SJCRH30 (cell line): ENCODE measurements at places on chromosomes 2 and 18. TPM values are rescaled to one million over a fixed set of nuclear protein-coding genes. Genes with fewer than 3 reads are reported as not detected.
A peak's percentile ranks its signal among the peaks of the same experiment; 100 is the strongest.

LHCGR gene
- not detected in 2 replicates for total RNA-seq

GRCh38 chr2:217279556-217279955 is 419.7 kb upstream of the TNP1 start:
- DNase-seq: peak; percentile 88

GREB1 gene
- total RNA-seq: 0.12 and 0.38 TPM in 2 replicates

IL36B gene
- total RNA-seq: not detected in 2 replicates

DNA sequence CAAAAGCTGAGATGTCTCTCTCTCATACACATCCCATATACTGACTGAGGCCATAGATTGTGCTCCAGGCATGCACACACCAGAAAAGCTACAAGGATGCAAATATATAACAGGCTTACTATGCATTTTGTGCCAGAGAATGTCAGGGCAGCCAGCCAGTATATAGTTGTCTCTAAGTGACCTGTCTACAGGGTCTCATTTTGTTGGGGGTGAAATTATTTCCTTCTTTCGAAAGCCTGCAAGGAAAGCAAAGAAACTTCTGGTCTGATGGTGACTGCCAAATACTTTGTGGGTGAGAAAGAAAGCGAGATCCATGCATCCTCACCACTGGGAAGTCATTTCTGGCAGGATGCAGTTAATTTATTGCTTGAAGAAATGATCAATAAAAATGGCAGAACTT is 70.2 kb downstream of the CDCA7 start:
- DNase-seq: no peak

DNA sequence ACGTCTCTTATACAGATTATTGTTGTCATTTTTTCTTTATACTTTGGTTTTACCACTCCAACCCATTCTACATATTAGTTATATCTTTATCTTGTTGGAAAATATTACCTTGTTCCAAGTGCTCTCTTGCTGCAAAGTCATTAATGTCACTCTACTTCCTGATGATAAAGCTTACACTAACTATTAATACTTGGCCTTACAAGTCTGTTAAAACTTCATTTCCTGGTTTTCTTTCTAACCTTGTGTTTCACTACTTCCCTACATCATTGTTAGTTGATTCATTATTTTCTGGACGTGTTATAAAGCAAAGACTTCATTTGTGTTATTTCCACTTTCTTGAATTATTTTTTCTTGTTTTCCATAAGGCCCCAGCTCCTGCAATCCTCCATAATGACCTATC is 382.6 kb upstream of the CDH20 start:
- no peak for DNase-seq

DNA sequence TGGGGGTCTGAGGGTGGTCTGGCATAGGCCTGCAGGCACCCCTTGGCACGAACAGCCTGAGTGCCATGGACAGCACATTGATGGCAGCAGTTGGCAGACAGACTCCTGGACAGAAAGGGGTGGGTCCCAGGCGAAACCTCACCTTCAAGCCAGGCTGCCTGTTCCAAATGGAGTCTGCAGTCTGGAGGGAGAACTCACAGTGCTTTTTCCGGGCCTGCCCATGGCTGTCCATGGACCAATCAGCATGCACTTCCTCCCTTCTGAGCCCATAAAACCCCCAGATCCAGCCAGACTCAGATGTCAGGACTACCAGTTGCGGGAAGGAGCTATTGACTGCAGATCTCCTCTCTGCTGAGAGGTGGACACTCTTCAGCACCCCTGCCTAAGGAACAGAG is 694.6 kb upstream of the ACVR2A start:
- no peak for DNase-seq

GRCh38 chr2:237566401-237567235 is at the start of gene PRLH:
TSS of gene PRLH (plus strand) at chr2:237566574. CDS start at chr2:237566574, 0 bp downstream.
- no peak for DNase-seq

CACNB4 gene
- total RNA-seq: 1.8 and 2.2 TPM in 2 replicates

RAPGEF4 gene
- total RNA-seq: 5.1 and 6.1 TPM in 2 replicates
